ENCODE measurements at places on chromosomes 12 and 14.
A peak's percentile ranks its signal among the peaks of the same experiment; 100 is the strongest.

GRCh38 chr14:101075025-101075800 is 171.7 kb upstream of the RTL1 start:
- no peak for DNase-seq

- no peak for DNase-seq
Measured at GRCh38 chr14:73290279-73290678, 53.0 kb downstream of the PAPLN start.

GRCh38 chr12:24349051-24349799 is 399.8 kb upstream of the SOX5 start:
- no peak for DNase-seq

DNA sequence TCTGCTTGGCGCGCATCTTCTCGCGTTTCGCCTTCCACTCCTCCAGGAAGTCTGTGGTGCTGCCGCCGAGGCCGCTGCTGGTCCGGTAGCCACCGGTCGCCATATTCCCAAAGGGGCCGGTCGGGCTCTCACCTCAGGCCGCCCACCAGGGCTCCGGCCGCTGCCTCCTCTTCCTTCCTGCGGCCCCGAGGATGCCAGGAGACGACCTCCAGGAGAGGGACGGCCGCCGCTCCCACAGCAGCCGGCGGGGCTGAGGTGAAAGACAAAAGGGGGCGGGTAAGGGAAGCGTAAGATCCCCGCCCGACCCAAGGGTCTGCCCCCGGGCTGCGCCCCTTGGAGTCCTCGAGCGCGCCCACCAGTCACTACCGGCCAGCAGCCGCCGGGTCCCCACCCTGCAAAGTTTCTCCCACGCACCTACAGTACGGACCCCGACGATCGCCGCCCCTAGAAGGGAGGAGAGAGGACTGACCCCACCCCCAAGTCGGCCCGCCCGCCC is 574 bp downstream of the PAWR start:
- DNase-seq = no peak

DNA sequence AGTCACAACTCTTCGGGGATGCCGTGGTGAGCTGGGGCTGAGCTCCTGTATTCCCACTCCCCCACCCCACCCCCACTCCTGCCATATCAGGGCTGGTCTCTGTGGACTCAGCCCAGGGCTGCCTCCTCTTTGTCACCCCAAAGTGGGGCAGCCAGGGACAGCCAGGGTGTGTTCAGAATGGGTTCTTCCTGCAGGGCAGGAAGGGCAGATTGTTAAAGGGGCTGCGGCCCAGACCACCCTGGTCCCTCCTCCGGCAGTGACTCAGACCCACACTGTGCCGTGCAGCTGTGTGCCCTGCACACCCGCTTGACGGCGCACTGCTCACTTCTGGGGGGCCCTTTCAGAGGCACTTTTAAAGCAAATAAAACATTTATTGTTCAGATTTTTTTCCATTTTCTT is 9.3 kb downstream of the SLC48A1 start:
- DNase-seq = no peak

DNA sequence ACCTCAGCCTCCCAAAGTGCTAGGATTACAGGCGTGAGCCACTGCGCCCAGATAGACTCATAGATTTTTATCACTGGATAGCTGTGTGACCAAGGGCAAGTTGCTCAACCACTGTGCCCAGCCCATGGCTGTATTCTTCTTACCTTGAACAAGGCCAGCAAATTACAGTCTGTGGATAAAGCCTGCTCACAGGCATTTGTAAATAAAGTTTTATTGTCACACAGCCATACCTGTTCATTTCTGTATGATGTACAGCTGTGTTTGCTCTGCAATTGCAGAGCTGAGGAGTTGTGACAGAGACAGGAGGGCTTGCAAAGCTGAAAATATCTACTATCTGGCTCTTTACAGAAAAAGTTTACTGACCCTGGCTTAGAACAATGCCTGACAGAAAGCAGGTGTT is 35.2 kb upstream of the LHX5 start:
- no peak for DNase-seq

DNA sequence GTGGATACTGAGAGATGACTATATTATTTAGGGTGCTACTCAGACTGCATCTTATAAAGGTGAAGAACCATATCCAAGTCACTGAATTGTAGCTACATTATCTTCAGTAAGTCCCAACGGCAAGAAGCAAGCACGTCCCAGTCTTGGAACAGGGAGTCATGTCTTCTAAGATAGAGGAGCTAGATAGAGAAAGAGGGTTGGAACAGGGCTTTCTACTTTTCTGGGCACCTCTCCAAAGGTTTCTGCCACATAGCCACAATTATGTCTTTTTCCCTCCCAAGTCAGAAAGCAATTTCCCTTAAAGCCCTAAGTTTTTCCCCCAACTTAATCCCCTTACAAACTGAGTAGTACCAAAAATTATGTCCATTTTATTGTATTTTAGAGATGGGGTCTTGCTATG is 22.4 kb downstream of the MAPK1IP1L start:
- DNase-seq = no peak

DNA sequence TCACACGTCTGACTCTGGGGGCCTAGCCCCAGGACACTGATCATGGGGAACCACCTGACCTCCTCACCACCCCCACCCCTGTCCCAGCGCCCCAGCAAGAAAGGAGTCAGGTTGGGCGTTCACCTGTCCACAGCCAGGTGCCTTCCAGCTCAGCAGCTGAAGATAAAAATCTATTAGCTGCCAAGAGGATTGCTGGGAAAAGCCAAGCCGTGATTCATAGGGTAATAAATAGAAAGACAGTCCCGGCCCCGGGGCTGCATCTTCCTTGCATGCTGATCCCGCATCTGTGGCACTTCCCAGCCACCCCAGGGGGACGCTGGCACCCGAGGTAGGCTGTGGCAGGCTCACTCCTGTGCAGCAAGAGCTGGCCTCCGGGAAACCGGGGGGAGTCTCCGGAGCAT is 70.2 kb upstream of the NCOR2 start:
- DNase-seq = no peak

- no peak for DNase-seq
Measured at GRCh38 chr14:70048313-70048654, 140.5 kb downstream of the SLC8A3 start.

- DNase-seq = no peak
Measured at GRCh38 chr14:77562681-77563080, 53.8 kb downstream of the SPTLC2 start.

DNA sequence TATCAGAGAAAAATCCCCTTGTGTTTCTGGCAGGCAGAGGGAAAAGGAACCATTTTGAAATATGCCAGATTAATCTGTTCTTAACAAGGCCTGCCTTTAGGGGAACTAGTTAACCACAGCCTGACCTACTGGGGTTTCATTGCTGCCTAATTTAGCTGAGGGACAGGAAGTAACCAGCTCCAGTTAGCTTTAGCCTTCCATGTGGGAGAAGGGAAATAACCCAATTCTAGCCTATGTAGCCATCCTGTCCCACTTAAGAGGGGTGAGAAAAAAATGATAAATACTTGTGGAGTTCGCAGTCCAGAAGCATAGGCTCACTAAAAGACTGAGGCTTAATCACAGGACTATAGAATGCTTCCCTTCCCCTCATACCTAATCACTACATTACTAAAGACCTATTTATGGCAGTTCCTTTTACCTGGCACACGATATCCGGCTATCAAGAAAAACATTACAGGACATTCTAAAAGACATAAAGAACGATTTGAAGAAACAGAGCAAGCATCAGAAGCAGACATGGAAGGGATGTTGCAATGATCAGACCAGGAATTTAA is 22.8 kb downstream of the COX8C start:
- DNase-seq = no peak

DNA sequence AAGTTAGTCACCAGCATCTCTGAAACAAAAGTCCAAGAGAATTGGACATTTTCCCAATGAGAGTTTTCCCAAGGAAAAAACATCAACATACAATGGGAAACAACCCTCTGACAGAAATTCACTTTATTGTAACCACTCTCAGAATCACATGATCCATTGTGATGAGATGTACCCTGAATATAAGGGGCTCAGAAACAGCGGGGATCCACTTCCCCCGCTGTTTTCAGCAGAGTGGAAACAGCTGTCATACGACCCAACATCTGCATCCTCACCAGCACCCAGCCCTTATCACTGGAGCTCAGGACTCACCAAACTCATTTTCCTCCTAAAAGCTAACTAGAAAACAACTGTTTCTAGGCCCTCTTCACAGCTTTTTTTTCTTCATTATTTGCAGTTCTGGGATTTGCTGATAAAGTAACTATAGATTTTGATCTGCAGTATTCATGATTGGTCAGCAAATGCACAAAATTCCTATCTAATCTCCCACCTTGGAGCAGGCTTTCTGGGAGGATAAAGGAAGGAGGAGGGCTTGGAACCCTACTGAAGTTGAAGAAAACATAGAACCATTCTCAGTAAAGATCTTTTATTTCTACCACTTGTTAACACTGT is 31.3 kb downstream of the CORO1C start:
- no peak for DNase-seq

GRCh38 chr12:115636546-115636945 is 640.9 kb downstream of the MED13L start:
- no peak for DNase-seq

GRCh38 chr12:17079251-17079909 is 473.4 kb upstream of the LMO3 start:
- DNase-seq = no peak

GRCh38 chr14:57659052-57659451 is 165.4 kb upstream of the CCDC198 start:
- no peak for DNase-seq

- no peak for DNase-seq
Measured at GRCh38 chr14:101098177-101098576, 194.7 kb upstream of the RTL1 start.

- no peak for DNase-seq
Measured at GRCh38 chr14:90454041-90455000, 57.5 kb downstream of the CALM1 start.

DNA sequence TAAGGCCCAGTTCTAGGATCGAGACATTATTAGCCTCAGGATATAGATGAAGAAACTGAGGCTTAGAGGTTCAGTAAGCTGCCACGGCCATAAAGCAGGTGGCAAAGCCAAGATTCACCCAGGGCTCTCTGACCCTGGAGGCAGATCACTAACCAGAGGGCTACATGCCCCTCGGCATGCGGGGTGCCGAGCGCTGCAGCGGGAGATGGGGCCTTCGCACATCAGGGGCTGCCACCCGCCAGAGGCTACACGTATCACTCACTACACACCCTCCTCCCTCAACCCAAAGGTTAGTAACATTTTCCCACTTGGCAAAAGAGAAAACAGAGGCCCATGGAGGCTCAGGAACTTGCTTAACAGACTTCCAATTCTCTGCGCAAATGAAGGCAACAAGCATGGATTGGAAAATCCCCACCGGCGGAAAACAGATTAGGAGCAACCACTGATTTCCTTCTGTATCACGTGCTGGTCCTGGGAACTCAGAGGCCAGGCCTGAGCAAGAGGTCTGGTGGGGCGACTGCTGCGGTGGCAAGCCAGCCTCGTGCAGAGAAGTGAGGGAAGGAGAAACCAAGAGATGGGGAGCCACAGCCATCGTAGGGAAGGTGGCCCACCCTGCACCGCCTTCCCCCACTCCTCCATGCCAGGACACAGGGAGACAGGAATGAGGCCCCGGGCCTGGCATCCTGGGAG is 6.0 kb downstream of the CCDC85C start:
- no peak for DNase-seq

- no peak for DNase-seq
Measured at GRCh38 chr12:65313719-65314317, 35.3 kb downstream of the MSRB3 start.

DNA sequence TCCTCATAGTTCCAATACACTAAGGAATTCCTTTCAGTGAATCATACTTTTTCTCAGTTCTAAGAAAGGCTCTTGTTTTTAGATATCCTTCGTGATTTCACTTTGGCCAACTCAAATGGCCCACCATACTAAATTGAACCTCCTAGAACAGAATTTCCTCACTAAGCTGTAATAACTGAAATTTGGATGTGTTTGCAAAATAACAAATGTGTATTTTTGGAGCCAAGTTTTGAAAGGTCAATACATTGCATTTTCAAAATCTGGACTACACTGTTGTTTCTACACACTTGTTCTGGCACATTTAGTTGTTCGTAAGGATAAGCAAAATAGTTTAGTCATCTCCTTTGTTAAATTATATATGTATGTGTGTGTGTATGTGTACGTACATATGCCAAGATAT is 439.0 kb upstream of the STXBP6 start:
- DNase-seq = no peak

- DNase-seq = no peak
Measured at GRCh38 chr12:105982022-105982421, 156.7 kb downstream of the NUAK1 start.

DNA sequence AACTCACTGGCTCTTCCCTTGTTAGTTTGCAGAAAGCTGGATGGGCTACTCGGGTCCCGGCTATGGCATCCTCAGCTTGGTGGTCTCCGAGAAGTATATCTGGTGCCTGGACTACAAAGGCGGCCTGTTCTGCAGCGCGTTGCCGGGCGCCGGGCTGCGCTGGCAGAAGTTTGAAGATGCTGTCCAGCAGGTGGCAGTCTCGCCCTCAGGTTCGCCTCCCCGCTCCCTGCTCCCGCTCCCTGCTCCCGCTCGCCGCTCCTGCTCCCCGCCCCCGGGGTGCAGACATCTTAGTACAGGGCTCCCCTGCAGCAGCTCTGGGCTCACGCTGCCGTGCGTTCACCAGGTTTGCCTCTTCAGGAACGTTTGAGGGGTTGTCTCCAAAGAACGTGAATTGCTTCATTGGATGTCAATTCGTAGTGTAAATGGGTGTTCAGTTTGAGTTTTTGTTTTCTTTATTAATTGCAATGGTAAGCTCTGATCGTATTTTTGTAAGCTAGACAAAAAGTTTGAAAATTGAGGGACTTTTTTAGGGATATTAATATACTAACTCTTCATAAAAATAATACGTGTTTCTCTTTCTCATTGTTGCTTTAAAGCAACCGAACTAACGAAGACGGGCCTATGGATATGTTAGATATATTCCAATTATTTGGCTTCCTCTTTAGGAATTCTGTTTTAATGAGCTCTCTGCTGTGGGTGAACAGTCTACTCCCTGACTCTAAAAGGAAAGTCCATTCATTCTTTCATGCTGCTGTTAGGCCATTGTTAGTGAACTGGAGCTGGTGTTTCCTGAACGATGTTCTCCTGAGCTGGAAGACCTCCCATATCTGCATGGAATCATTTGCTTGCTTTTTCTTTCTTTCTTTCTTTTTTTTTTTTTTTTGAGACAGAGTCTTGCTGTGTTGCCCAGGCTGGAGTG is 71.3 kb downstream of the ANKRD9 start:
- peak; percentile 56 for DNase-seq

DNA sequence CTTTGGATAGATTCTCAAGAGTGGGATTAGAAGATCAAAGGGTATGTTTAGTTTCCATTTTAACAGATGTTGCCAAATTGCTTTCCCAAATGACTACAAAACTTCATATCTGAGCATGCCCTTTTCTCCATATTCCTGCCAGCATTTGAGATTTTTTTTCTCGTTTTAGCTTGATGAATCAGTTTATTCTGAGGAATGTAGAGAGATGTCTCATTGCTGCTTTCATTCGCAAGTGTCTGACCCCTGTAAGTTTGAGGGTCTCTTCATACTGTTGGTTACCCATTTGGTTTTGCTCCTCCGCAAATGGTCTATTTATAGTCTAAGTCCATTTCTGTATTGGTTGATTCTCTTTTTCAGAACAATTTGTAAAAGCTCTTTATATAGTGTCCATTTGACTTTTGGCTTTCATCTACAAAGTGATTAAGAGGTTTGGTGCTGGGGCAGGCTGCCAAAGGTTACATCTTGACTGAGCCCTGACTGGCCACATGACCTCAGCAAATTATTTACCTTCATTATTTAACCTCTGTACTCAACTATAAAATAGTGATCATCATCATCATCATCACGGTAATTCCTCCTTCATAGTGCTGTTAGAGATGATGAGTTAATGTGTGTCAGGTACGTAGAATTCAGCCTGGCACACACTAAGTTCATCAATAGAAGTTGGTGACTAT is 33.6 kb downstream of the HCAR2 start:
- DNase-seq = peak; percentile 43
